ENCODE measurements at places on chromosomes 16 and 17.

- no peak for DNase-seq
Observed at GRCh38 chr16:87101903-87102302, 215.3 kb downstream of the C16orf95 start.

- no peak for DNase-seq
Observed at GRCh38 chr17:5069724-5070123, 8.5 kb upstream of the ZFP3 start.

DNA sequence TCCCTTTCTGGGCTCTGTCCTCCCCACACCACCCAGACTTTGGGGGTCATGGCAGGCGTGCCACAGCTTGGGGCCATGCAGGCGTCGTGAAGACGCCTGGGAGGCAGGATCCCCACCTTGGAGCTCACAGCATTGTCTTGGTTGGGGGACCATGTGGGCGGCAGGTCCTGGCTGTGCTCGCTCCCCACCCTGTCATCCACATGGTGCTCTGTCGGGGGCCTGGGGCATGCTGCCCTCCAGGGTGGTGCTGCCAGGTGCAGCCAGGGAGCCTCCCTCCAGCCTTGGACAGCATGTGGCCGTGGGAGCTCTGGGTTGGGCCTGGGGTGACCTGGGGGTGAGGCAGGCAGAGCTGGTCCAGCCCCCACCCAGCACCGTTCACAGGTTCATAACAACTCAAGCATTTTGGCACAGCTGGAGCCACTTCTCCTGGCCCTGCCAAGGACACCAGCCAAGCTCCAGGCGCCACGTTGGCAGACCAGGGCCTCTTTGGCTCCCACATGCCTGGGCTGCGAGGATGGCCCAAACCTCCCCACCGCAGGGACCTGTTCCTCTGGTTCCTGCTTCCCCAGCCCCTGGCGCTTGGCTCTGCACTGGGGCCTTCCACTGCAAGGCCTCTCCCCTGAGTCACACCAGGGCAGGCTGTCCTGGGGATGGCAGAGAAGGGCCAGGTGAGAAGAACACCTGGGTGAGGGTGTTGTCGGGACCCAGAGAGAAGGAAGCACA lies 15.1 kb upstream of the ATP6V0C start:
- DNase-seq = no peak

GRCh38 chr16:70157477-70158260 lies 15.9 kb upstream of the CLEC18C start:
- DNase-seq = no peak

DNA sequence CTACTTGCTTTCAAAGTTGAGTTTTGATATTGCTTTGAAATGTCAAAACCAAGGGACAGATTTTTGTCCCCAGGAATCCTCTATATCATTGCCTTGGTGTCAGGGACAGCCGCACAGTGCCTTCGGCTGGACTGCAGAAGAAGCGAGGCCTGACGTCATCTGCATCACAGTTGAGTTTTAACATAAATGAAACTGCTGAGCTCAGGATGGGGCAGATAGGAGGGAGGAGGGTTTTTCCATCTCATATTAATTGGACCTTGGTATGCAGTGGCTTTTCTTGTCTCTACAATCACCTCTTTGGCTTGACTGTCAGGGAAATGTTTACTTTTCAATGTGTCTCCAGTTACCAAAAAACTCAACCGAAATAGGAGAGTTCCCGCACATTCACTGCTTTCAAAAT lies 111.3 kb downstream of the AATF start:
- DNase-seq = no peak
